ENCODE measurements at places on chromosomes 1 and 21.

GRCh38 chr1:218352075-218352438, 6.9 kb downstream of the TGFB2 start:
- no peak for DNase-seq

DNA sequence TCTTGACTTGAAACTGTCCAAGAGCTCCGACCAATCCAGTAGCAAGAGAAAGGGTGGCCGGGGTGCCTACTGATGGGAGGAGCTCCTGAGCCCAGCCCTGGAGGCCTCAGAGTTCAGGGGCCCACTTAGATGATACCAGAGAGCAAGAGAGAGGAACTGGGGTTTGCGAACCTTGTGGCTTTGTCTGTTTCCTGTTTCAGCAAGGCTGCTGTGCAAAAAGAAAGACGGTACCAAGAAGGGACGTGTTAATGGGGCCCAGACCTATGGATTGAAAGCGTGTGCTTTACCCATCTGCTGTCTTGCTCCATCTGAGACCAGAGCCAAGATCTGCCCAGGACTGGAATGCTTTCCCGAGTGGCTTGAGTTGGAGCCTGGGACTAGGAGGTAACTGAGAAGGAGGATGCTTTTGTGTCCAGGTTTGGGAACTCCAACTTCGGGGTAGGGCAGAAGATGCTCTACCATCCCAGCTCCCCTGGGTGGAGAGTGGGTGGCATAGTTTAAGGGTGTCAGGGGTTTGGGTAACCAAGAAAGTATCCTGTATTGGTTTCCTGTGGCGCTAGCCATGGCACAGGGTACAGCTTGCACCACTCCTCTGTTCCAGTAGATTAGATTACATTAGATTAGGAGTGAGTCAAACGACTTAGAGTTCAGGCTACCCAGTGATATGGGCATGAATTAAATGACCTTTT, at the start of gene TRAF3IP3:
Gene TRAF3IP3, plus strand, starts transcription at position 128 of the 689 bp plus-strand sequence. CDS start 3,987 bp downstream, outside the sequence.
- peak; percentile 86 for DNase-seq

- no peak for DNase-seq
Observed at GRCh38 chr1:221778125-221778524, 36.2 kb upstream of the DUSP10 start.

- no peak for DNase-seq
Observed at GRCh38 chr1:156114919-156115513, 505 bp downstream of the LMNA start.

- DNase-seq: peak; percentile 90
Observed at GRCh38 chr1:1779691-1780597, 1.7 kb upstream of the NADK start.

DNA sequence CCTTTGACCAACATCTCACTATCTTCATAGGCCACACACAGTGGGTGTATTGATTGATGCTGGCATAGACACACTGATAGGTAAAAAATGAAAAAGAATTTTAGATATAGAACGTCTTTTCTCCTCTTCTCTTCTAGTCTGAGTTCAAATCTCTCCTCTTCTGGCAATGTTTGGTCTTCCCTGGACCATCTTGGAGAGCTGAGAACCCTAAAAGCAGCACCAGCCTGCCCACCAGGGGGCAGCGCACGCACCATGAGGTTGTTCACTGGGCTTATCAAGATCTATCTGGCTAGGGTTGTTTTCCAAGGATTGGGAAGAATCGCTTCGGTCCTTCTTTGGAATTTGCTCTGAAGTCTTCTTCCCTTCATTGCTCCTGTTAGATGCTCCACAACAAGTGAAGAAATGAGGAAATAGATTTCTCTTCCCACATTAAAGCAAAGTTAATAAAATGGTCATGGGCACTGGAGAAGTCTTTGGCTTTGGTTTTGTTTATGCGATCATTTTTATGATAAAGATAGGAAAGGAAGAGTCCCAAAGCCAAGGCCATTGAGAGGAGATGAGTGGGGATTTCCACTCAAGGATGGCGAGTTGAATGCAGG, 104.0 kb upstream of the OLIG2 start:
- DNase-seq: peak; percentile 40

- peak; percentile 94 for DNase-seq
Observed at GRCh38 chr21:43290421-43291346, 121.9 kb downstream of the CRYAA start.

DNA sequence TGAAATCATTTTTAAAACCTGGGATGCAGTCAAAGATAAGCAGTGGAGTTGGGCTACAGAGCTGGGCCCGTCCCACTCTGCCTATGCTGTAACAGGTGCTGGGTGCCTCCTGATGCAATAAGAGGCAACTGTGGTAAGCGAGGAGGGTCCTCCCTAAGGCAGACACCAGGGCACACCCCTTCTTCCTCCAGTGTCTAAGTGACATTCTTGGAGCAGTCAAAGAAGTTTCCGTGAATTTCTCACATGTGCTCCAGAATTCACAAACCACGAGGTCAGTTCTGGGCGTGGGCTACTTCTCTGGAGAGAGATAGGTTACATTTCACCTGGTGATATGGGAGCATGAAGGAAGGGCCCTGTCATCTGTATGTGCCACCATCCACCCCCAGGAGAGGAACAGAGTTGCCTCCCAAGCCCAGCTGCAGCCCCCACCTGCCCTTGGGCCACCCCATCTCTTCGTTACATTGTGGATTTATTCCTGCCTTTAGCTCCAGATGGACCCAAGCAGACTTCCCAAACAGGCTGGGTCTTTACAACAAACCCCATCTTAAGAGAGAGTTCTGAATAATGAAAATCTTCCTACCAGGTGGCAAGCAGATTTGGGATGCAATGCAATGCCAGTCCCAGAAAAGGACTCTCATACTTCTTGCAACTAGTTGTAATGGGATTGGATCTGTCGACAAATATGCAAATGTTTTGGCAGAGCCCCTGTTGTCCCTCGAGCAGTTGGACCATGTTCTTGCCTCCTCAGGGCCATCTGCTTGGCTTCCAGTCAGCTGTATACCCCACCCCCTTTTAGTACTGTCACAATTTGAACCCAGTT, 82.5 kb upstream of the CNTN2 start:
- DNase-seq: peak; percentile 31

DNA sequence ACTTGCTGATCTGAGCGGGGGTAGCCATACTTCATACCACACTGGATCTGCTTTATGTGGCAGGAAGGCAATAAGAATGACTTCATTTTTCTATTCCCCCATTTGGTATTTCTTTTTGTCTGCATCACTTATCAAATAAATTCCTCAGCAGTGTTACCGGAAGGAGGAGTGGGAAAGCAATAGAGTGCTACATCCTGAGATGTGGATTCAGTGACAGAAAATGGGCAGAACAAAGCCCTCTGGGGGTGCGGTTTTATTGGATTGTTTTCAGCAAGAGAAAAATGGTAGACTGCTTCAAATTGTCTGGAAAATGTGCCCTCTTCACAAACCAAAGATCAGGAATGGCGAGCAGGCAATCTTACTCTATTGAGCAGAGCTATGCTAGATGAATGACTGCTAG, 751.9 kb upstream of the NEGR1 start:
- no peak for DNase-seq

GRCh38 chr1:186210258-186210657, 164.8 kb downstream of the TPR start:
- no peak for DNase-seq

DNA sequence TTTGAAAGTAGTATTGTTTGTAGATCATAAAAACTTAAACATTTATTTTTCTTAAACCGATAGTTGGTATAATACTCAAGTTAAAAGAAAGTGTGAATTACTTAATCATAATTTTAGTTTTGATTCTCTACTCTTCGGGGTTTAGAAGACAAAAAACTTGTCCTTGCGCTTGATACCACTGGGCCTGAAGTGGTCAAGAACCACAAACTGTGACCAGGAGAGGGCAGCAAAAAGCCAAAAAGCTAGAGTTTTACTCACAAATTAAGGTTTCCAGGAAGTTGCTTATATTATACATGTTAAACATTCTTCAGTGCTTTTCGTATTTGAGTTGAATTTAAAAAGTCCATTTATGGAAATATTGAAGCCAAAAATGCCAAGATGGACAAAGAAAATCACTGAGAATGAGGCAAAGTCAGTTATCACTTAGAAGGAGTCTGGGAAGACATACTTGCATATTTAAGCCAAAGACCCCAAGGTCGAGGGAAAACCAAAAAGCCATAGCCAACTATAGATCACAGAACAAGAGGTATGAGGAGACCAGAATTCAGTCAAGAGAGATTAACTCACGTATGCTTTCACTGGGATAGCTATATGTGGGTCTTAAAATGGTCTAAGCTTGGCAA, 34.2 kb downstream of the EFCAB7 start:
- DNase-seq: peak; percentile 54

DNA sequence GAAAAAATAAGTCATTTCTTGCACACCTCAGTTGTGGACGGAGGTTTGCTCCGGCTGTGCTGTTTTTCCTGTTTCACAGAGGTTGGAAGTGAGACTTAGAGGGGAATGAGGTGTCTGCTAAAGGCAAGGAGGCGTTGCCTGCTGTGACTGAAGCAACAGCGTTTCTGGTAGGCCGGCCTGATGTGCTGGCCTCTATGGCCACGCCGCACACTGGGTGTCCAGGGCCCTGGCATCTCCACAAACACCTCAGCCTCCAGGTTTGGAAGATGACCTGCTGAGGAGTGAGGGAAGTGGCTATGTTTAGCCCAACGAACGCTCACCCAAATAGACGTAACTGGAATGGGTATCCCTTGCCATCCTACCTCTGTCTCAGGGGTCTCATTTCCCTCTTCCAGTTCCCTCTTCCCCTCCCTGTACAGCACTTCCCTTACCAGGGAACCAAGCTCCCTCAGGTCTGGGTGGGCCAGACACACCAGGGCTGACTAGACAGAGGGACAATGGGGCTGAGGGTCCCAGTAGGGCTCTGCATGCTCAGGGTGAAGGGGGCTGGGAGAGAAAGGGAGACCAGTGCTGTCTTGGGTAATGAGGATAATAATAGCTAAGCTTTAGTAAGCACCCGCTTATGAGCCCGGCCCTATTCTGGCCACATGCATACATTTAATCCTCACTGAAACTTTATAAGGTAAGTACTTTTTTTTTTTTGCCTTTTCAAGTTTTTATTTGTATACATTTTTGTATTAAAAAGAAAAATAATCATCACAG, 11.9 kb downstream of the CACNA1S start:
- no peak for DNase-seq

DNA sequence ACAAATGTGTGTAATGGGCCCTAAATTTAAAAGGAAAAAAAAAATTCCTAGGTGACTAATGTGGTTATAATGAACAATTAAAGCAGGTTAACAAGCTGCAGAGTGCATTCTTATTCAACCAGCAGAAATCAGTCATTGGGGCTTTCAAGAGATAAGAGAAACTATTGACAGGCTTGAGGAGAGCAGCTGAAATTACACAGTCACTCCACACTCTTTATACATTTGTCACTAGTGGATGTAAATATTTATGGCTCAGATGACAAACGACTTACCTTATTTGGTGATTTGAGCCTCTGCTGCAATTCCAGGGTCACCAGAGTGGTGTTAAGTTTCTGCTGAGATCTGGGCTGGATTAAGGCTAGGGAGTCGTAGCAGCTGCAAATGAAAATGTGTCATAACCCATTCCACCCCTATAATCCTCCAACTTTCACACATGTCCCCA, 896.3 kb downstream of the TTLL7 start:
- DNase-seq: no peak

DNA sequence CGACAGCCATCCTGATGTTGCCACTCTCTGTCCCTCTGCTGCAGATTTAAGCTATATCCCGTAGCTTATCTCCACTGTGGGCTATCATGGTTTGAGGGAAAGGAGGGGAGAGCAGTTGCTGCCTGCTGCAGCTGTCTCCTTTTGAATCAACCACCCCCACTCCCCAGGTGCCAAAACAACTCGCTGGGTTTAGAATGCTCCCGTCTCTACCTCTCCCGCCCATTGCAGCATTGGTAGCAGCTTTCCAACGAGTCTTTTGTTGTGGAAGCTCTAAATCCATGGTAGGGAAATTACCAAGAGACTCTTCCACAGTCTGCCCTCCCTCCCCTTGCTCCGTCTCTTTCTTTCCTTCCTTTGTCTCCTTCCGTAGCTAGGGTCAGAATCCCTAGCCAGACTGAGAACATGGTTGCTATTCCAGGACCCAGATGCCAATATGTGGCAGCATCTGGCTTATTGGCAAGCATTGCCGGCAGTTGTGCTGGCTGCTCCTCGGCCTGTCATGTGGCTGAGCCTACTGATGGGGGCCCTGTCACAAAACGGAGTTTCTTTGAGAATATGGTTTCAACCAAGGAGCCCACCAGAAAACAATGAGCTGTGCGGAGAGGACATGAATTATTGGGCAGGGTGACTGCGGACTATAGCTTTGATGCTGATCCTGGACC, 230.7 kb downstream of the RPS6KC1 start:
- no peak for DNase-seq

DNA sequence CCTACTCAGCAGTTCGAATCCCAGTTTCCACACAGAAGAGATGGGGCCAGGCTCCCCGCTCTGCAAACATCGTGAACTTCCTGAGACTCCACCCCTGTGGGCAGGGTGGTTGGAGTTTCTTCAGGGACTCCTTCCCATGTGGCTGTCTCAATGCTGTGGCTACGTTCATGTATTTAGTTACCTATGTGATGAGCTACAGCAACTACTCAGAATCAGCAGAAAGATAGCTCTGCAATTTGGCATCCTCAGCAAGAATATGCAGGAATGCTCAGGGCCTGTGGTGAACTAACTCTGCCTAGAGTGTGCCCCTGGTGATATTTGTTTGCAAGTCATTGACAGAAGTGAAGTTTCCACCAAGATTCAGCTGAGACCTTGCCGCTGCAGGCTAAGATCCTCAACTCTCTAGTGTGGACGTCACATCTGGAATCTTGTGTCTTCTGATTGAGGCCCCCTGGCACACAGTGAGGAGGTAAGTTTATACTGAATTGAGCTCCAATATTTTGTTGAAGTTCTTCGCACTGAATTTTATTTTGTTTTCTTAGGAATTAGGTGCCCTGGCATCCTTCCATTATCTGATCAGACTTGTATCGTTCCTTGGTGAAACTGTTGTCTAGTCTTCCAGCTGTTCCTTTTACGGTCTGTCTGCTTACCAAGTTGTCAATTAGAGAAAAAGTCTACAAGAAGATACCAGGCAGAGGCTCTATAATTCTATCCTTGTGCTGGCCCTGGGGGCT, 8.2 kb upstream of the GLRX2 start:
- DNase-seq: no peak

DNA sequence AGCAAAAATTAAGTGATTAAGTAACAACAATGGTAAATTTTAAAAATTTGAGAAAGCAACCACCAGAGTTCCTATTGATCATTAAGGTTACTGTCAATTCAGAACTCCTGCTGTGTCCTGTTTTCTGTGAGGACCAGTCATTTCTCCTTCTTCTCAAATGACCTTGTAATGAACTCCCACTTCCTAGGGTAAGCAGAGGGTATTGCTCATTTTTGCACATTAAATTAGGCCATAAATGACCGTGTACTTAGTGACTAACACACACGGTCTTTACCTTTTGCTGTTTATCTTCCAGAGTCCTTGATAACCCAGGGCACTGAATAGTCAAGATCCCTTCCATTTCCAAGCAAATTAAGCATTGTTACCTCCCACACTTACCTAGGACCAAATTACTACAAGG, 227.5 kb upstream of the LYPLAL1 start:
- DNase-seq: no peak
